Melanocyte of skin (primary cell): ENCODE measurements at places on chromosomes 5 and 9. TPM values are rescaled to one million over a fixed set of nuclear protein-coding genes. Genes with fewer than 3 reads are reported as not detected.

SLC34A3 gene
- not detected in 2 replicates for total RNA-seq

TAF11L14 gene
- not detected in 2 replicates for total RNA-seq

SAP30L gene
- 18.8 and 25.6 TPM in 2 replicates for total RNA-seq

CDKN2B-AS1 gene
- 2.3 and 3.4 TPM in 2 replicates for total RNA-seq

GRXCR2 gene
- not detected in 2 replicates for total RNA-seq
